Stimulated activated CD4-positive, alpha-beta T cell treated with anti-CD3 and anti-CD28 coated beads, Interleukin-1b, Interleukin-23, amount 100 ng/mL, for 1 hour (primary cell): ENCODE measurements at places on chromosomes 3 and 15.

- no peak for DNase-seq
These were observed 75.6 kb downstream of the ST6GAL1 start for GRCh38 chr3:187005827-187006481.

GRCh38 chr3:197149-197827 is 725 bp downstream of the CHL1 start:
- DNase-seq = no peak

DNA sequence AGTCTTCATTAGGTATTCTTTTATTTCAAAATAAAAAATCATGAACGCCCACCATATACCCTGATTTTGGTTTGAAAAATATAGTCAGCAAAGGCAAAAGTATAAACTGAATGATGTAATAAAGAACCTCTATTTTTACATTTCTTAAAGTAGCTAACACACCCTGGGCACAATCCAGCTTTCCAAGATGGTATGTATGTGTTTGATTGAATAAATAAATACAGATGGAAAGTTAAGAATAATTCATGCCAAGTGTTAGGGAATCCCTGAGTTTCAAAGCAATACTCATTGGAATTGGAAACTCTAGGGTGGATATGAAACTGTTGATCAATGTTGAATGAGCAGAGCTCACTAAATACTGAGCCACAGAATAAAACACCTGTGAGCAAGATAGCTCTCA is 63.9 kb upstream of the TRIM42 start:
- no peak for DNase-seq

- no peak for DNase-seq
These were observed 402.8 kb upstream of the RARB start for GRCh38 chr3:25025236-25025635.

- no peak for DNase-seq
These were observed 19.0 kb downstream of the FAN1 start for GRCh38 chr15:30922480-30923311.

DNA sequence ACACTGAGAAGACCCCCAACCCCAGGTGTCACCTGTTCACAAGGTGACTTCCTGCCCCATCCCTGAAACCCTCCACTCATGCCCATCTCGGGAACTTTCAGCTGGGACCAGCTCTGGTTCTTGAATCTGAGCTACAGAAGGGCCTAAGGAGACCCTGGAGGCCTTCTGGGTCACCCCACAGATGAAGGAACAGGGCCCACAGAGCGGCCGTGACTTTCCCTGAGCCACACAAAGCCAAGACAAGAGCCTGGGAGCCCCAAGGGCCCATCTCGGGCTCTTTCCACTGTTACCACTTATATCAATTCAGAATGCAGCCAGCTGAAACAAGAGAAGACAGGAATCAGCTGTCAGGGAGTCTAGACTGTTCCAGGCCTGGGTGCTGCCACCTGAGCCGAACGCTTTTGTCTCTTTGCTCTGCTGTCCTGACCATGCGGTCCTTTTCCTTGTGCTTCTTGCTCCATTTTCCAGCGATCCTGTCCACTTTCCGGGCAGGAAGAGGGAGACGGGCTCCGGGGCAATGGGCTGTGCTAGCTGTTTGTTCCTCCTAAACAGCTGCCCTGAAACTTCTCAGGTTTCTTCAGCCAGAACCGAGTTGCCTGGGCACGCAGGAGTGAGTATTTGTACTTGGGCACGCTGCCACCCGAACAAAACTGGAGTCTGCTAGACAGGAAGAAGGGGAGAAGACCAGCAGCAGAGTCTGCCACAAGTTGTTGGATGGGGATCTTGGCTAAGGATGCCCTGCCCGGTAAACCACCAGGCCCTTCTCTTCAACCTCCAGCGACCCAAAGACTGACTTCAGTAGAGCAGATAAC is 28.0 kb upstream of the PIGZ start:
- no peak for DNase-seq

- DNase-seq = no peak
These were observed 343.0 kb upstream of the TGFBR2 start for GRCh38 chr3:30263238-30263924.

- DNase-seq = no peak
These were observed 9.8 kb upstream of the GMPPB start for GRCh38 chr3:49733551-49733950.
